ENCODE measurements at places on chromosomes 5 and 9. TPM values are rescaled to one million over a fixed set of nuclear protein-coding genes. Genes with fewer than 3 reads are reported as not detected.

TNFSF15 gene
- total RNA-seq: 1.1 TPM

SLC36A3 gene
- not detected for total RNA-seq

GMCL2 gene
- not detected for total RNA-seq

GRCh38 chr9:38299856-38300255, 92.6 kb upstream of the ALDH1B1 start:
- no peaks in the 10 kb centered on the region for H3K36me3 ChIP-seq
- DNase-seq: no peak
- no peak overlapping the region for H3K27ac ChIP-seq
- no peaks in the 10 kb centered on the region for H3K4me1 ChIP-seq
- no peak overlapping the region for H3K4me3 ChIP-seq

- H3K4me3 ChIP-seq: no peak overlapping the region
- no peaks in the 10 kb centered on the region for H3K4me1 ChIP-seq
- no peak overlapping the region for H3K27ac ChIP-seq
- peaks cover 11% of the 10 kb centered on the region for H3K27me3 ChIP-seq
- no peak for DNase-seq
- no peaks in the 10 kb centered on the region for H3K36me3 ChIP-seq
Measured at GRCh38 chr5:96177303-96177869, 215.7 kb upstream of the ELL2 start.

DNA sequence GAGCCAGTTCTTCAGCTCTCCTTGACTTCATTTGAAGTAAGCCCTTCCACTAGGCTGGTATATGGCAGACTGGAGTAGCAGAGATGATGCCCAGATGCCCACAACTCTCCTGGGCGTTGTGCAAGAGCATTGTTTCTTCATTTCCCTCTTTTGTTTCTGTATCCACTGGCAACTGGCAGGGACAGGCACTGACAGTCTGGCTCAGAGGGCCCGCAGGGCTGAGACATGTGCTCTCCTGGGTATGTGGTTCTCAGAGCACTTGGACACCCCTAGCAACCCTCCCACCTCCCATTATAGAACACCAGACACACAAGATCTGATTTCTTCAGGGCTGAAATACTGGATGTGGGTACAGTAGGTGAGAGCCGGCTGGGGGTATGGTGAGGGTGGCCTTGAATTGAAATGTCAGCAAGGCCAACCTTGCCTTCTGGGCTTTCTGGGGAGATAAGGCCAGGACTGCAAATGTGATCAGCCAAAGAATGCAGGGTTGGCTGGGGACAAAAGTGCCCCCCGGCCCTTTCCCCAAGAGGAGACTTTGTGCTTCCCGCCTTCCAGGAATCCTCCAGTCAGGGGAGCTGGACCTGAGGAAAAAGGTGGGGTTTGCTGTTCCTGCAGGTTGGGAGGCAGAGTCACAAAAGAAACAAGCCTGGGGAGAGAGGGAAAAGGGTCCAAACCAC, 28.6 kb upstream of the CTNNA1 start:
- peaks cover 28% of the 10 kb centered on the region for H3K4me1 ChIP-seq
- peaks cover 54% of the 10 kb centered on the region for H3K27me3 ChIP-seq
- no peak overlapping the region for H3K4me3 ChIP-seq
- H3K36me3 ChIP-seq: no peaks in the 10 kb centered on the region

GRCh38 chr5:97846643-97847042, 663.6 kb upstream of the RIOK2 start:
- no peaks in the 10 kb centered on the region for H3K36me3 ChIP-seq
- H3K4me1 ChIP-seq: no peaks in the 10 kb centered on the region
- DNase-seq: no peak
- H3K27me3 ChIP-seq: no peaks in the 10 kb centered on the region
- H3K27ac ChIP-seq: no peak overlapping the region

DNA sequence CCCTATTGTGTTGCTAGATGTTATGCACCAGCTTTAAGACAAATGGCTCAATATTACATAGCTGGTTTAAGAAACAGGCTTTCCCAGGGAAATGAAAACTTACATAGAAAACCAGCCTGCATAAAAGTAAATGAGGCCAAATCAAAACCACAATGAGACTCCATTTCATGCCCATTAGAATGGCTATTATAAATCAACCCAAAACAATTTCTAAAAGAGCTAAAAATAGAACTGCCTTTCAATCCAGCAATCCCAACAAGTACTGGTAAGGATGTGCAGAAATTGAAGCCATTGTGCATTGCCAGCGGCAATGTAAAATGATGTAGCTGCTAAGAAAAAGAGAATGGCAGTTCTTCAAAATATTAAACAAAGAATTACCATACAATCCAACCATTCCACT, 1170.0 kb upstream of the CDH9 start:
- H3K36me3 ChIP-seq: no peaks in the 10 kb centered on the region
- H3K4me3 ChIP-seq: no peak overlapping the region
- H3K27ac ChIP-seq: no peak overlapping the region
